ENCODE measurements at places on chromosomes 11 and 22. TPM values are rescaled to one million over a fixed set of nuclear protein-coding genes. Genes with fewer than 3 reads are reported as not detected.

DNA sequence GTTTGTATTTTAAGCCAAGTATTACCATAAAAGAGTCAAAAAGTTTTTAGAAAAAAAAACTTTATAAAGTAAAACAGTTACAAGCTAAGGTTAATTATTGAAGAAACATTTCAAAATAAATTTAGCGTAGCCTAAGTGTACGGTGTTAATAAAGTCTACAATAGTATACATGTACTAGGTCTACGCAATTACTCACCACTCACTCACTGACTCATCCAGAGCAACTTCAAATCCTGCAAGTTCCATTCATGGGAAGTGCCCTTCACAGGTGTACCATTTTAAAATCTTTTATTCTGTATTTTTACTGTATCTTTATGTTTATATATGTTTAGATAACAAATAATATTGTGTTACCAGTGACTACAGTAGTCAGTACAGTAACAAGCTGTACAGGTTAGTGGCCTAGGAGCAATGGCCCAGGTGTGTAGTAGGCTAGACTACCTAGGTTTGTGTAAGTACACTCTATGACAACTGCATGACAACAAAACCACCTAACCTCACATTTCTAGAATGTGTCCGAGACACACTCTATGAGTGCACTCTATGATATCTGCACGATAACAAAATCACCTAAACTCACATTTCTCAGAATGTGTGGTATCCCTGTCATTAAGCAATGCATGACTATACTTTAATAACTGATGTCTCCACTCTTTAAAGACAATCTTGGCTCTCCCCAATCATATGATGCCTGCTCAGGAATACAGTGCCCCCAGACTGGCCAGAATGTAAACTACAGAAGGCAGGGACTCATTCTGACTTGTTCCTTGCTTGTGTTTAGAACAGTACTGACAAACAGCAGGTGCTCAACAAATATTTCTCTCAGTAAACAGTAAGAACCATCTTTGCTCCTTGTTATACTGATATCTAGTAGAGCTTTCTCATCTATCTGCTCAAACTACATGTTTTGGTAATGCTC lies 21.2 kb downstream of the KMT5B start:
- DNase-seq: no peak

DNA sequence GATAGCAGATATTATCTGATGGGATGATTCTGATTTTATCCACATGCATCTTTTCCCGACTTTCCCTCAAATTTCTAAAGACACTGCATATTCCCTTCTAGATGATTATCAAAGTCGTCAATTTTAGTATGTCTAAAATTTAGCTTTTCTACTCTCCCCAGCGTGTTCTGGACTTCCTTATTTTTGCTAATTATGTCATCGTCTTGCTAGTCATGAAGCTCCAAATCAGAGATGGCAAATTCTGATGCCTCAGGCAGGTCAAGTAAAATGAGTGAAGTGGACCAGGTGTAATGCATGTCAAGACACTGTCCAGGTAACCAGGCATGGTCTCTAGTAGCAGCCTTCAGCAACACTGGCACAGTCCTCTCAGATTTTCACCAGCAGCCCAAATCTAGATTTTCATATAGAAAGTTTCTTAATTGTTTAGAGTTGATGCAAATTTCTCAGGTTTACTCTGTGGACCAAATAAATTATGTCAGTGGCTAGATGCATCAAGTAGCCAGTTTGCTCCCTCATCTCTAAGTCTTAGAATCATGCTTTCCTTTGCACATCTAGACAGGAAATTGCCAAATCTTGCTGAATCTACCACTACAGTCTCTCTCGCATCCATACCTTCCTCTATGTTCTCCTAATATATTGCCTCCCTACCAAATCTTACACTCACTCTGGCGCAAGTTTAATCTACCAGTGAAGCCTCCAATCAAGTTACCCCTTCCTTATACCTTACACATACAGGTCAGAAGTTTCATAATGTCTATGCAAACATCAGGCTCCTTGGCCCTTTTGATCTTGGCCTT lies 10.6 kb downstream of the HSD17B12 start:
- no peak for DNase-seq

RPS25 gene
- total RNA-seq: 1,287 TPM

DNA sequence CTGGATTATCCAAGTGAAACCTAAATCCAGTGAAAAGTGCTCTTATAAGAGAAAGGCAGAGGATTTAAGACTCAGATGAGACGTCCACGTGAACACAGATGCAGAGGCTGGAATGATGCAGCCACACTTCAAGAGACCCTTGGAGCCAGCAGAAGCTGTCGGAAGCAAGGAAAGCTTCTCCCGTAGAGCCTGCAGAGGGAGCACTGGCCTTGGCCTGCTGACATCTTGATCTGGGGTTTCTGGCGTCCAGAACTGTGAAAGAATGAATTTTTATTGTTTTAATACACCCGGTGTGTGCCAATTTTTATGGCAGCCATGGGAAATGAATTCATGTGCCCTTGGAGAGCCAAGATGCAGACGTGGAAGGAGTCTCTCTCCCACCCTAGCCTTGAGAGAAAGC lies 407.0 kb upstream of the B3GAT1 start:
- DNase-seq: no peak

GRCh38 chr11:12606597-12606996 lies 67.6 kb upstream of the TEAD1 start:
- no peak for DNase-seq

DNA sequence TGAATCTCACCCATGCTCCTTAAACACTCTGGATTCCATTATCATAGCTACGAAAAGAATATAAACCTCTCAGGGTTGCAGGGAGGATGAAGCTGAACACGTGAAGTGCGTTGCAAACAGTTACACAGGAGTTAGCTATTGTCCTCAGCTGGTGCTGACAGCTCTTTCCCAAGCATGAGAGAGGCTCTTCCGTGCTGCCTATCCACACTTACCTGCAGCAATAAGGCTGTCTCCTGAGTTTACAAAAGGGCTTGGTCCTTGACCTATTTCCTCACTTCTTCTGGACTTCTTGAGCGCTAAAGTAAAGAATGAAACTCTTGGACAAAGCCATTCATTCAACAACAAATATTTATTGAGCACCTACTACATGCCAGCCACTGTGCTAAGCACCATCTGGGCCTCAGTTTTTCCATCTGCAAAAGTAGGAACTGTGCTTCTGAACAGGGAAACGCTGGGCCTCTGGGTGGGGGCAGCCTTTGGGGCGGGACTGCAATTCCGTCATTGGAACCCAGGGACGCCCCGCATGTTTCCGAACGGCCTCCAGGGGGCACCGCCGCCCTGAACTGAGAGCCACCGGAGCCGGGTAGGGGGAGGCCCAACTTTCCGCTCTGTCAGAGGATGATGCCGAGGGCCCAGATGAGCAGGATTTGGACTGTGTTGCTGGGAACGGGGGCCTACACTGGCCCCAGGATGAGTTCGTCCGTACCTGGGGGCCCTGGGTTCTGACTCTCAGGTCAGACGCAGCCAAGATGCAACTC lies 651 bp upstream of the ARL2 start:
- peak; percentile 94 for DNase-seq

GRCh38 chr11:134449713-134450112 lies 37.7 kb upstream of the B3GAT1 start:
- DNase-seq: no peak

- DNase-seq: peak; percentile 43
These were observed 987.6 kb downstream of the NTM start for GRCh38 chr11:132357811-132358572.

CARNS1 gene
- total RNA-seq: 1.1 TPM

GRCh38 chr11:96293598-96294021 lies 49.4 kb downstream of the MAML2 start:
- no peak for DNase-seq

TEX54 gene
- total RNA-seq: not detected

DNA sequence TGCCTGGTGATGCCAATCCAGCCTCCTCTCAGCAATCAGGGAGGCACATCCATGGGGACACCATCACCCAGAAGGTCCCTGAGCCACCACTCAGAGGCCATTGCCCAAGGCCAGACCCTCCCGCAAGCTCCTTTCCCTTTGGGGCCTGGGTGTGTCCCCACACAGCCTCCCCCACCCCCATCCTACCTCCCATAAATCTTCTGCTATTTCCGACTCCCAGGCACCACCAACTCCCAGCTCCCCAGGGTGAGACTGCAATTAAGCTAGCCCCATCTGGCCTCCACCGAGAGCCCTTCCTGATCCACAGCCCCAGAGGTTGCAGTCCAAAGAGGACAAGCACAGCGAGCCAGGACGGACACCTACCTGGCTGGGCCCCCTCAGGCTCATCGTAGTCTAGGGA lies 6.3 kb downstream of the ARHGAP1 start:
- no peak for DNase-seq

All from activated CD4-positive, alpha-beta memory T cell treated with anti-CD3 and anti-CD28 coated beads, Interleukin-2, amount 10 ng/mL, durations not matched to agents 7 days and 5 days (primary cell).